ENCODE measurements at places on chromosomes 2 and 18.

GRCh38 chr2:165874445-165875039 lies 79.0 kb downstream of the TTC21B start:
- no peak for DNase-seq

- no peak for DNase-seq
These were observed 66.2 kb downstream of the ACVR2A start for GRCh38 chr2:147910990-147911473.

DNA sequence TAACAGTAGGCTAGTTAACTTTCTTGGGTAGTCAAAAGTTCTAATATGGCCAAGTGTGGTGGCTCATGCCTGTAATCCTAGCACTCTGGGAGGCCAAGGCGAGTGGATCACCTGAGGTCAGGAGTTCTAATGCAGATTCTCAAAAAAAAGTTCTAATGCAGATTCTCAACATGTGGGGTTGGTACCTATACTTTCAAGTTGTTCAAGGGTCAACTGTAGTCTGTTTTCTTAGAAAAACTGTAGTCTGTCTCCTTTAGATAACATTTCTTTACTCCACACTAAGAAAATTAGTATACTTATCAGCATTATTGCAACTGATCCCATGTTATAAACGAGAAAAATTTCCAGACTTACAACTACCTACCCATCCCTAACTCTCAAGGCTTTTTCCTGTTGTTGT lies 16.6 kb downstream of the INO80D start:
- DNase-seq = no peak

GRCh38 chr18:8948471-8949149 lies 153.9 kb upstream of the NDUFV2 start:
- no peak for DNase-seq

- DNase-seq = no peak
These were observed 131.9 kb upstream of the ID2 start for GRCh38 chr2:8549942-8550341.

- no peak for DNase-seq
These were observed 49.7 kb downstream of the RASGRP3 start for GRCh38 chr2:33526132-33526531.

DNA sequence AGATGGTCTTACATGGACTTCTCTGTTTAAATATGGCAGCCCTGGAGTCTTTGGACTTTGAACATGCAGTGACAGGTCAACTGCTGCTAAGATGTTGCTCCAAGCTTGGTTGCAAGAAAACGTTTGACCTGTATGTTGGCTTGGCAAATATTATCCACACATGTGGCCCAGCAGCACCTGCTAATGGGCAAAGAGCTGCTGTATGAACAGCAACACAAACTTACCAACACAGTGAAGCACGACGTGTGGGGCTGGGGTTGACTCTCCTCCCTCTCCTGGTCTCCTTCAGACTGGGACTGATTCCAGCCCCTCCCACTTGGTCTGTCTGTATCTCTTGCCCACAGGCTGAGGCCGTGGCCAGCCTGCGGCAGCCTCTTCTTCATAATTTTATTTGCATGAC lies 3.8 kb downstream of the KCNE4 start:
- peak; percentile 29 for DNase-seq

GRCh38 chr2:32572737-32573136 lies 55.1 kb upstream of the TTC27 start:
- DNase-seq = no peak

GRCh38 chr18:52888014-52888413 lies 548.0 kb downstream of the DCC start:
- no peak for DNase-seq

- no peak for DNase-seq
These were observed 267.6 kb downstream of the SRBD1 start for GRCh38 chr2:45343251-45344017.

DNA sequence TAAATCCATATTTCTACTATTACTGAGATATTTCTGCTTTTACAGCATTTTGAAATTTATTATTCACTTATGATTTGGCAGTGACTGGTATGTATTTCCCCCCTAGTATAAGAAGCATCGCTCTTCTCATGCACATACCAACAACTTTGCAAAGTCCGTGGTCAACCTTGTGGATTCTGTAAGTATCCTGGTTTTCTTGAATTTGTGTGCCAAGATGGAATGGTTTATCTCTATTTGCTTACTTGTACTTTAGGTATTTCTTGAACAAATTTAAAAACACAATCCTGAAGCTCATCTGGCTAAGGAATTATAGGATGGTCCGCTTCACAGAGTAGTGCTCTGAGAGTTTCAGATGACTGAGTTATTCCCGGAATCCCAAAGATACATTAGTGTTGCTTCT lies 85.0 kb upstream of the FAM237A start:
- DNase-seq = no peak

- peak; percentile 43 for DNase-seq
These were observed 11.4 kb downstream of the UBE2F start for GRCh38 chr2:237978058-237978712.

DNA sequence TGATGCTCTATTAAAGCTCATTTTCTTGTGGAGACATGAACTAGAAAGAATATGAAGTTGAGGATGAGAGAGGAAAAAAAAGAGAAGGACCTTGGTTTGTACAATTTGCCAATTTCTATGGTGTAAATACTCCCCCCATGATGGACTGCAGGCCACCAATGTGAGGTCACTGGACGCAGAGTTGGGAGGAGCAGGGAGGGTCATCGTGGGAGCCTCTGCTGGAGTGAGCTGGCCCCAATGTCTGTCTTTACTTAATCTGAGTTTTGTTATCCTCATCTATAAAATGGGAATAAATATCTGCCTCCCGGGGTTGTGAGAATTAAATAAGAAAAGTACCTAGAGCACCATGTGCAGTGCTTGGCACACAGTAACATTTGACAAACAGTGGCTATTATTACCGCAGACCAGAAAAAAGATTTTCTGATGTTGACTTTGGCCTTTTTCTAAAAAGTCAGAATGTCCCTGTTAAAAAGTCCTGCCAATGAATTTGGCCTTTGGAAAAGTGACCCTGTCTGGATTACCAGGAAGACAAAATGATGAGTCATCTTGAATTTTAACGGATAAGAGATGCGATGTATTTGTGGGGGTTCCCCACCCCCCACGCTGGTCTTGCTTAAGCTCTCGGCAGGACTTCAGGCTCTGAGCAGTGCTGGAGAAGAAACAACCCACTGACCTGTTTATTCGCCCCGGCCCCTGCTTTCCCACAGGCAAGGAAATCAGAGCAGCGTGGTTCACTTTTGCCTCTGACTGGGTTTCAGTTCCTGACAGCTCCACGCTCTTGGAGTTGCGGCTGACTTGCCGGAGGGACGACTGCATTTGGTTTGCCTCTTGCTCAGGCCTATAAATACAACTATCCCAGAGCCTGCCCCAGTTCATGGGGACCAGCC lies 50.3 kb upstream of the FOSL2 start:
- peak; percentile 74 for DNase-seq

DNA sequence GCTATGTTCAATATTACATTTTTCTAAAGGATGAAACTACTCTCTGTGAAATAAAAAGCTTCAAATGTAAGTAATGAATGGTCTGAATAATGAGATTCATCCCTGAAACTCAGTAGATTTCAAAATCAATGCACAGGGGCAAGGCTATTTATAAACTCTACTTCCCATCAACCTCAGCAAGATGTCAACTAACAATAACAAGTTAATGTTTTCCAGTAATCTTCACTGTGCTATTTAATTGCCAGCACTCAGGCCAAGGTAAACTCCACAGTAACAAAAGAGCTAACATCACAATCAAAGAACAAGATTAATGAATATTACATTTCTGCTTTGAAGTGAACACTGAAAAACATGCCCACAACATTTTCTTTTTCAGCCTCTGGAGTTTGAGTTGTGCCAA lies 144.3 kb upstream of the ZFP36L2 start:
- DNase-seq = no peak
